A172 (cell line): ENCODE measurements at places on chromosomes 11 and 22. TPM values are rescaled to one million over a fixed set of nuclear protein-coding genes. Genes with fewer than 3 reads are reported as not detected.

Gene MGAT3
- 1.3 and 3.1 TPM in 2 replicates for total RNA-seq

DNA sequence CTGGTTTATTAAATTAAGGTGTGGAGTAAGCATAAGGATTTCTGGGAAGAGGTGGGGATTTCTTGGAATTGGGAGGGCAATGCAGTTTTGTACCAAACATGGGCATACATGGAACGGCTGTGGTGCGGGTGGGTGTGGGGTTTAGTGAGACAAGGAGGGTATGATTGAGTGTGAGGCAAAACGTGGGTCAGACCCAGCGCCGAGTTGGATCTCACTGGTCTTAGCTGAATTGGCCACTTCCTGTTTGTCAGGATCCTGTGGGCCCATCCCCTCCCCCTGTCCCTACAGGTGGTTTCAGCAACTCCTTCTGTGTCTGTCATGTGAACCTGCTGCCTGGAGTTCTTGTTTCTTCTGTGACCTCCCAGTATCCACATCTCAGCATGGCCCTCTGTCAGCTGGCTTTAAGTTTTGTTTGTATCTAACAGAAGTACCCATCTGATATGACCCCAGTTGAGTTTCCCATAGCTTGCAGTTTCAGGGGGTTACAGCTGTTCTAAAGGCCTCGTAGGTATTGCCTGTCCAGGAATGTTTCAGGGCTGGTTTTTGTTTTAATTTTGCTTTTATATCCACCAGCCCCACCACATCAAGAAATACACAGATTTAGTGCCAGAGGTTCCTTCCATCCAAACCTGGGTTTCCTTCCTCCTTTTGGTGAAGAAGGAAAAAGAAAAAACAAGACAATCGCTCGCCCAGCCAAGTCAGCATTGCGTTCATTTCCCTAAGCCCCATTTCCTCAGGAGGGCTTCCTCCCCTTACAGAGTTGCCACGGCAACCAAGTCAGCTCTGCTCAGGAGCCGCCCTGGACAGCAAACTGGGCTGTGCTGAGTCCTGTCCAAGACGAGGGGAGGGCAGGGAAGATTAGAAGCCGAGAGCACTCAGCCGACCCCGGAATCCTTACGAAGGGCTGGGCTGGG is 6.0 kb downstream of the APOL1 start:
- DNase-seq = no peak

- no peak for DNase-seq
Measured at GRCh38 chr11:22194907-22195306, 2.0 kb downstream of the ANO5 start.

GRCh38 chr11:63783925-63784592 is 15.5 kb upstream of the ZFTA start:
- DNase-seq = no peak

Gene RGL4
- not detected in 2 replicates for total RNA-seq

DNA sequence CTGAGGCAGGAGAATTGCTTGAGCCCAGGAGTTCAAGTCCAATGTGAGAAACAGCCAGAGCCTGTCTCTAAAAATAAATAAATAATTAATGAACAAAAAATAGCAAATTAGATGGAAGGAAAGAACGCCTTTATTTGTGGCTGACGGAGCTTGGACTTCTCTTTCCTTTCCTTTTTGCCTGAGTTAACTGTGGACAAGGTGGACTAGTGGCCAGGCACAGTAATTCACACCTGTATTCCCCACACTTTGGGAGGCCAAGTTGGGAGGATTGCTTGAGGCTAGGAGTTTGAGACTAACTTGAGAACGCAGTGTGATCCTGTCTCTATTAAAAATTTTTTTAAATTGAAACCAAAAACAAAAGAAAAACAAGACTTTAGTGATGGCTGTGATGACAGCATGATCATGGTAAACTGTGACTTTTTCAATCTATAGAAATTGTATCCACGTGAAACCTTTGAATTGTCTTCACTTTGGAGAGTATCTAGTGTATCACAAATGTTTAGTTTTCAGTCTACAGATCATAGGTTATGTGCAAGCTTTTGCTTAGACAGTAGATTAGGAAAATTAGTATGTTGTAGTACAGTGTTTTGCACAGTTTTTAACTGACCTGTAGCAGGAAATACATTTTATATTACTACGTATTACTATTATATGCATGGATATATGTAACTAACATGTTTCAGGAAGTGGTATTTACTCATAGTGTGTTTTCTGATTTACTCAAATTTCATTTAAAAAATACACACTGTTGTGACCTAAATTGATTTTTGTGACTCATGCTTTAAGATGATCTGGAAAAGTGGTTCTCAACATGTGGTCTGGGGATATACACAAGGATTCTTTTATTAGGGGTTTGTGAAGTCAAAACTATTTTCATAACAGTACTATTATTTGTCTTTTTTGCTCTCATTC is 42.1 kb downstream of the KDM2A start:
- DNase-seq = no peak

Gene DDTL
- 0.79 and 1.2 TPM in 2 replicates for total RNA-seq

- DNase-seq = no peak
Measured at GRCh38 chr11:68878022-68878421, 25.6 kb downstream of the MRPL21 start.

Gene TSPAN18
- total RNA-seq = not detected in 2 replicates

Gene NOX4
- total RNA-seq = not detected in 2 replicates

DNA sequence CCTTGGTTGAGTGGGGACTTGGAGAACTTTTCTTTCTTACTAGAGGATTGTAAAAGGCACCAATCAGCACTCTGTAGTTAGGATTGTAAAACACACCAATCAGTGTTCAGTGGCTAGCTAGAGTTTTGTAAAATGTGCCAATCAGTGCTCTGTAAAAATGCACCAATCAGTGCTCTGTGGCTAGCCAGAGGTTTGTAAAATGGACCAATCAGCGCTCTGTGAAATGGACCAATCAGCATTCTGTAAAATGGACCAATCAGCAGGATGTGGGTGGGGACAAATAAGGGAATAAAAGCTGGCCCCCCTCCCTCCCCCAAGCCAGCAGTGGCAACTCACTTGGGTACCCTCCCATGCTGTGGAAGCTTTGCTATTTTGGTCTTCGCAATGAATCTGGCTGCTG is 5.5 kb upstream of the DRG1 start:
- no peak for DNase-seq

Gene RAB39A
- 0.62 and 1.3 TPM in 2 replicates for total RNA-seq

Gene OR51G1
- not detected in 2 replicates for total RNA-seq

DNA sequence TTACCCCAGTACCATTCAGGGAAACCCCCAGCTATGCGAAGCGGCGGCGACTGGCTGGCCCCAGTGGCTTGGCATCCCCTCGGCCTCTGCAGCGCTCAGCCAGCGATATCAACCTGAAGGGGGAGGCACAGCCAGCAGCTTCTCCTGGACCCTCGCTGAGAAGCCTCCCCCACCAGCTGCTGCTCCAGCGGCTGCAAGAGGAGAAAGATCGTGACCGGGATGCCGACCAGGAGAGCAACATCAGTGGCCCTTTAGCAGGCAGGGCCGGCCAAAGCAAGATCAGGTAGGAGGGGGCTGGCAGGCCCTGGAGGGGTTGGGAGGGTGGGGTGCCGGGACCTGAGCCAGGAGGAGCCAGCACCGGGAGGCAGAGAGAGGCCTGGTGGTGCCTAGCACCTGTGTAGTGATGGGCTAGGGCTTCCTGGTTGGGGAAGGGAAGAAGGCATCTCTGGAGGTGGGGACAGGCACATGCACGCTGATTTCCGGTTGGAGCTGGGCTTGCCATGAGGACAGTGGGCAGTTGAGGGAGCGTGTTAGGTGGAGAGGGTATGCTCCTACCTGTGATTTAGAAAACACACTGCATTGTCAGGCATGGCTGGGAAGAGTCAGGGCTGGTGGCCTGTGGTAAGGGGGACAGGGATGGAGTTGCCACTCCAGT is 22.3 kb downstream of the SHANK3 start:
- DNase-seq = no peak

Gene RASGRP2
- 0.07 and 2.1 TPM in 2 replicates for total RNA-seq

Gene DKK3
- total RNA-seq = 439 and 474 TPM in 2 replicates

Gene MS4A6E
- not detected in 2 replicates for total RNA-seq

DNA sequence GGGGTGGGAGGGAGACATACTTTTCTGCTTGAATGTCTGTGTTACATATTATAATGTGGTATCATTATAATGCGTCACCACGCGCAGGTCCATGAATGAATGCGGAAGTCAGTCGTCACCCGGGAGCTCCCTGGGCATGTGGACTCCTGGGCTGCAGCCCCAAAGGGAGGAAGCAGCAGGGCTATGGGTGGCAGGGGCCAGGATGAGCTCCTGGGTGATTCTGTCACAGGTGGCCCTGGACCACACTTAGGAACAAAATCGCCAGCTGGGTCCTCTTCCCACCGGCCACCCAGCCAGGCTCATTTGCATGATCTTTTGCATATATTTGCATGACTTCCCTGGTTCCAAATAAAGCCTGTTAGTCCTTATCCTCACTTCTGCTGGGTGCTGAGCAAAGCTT is 51.2 kb downstream of the KCNJ4 start:
- DNase-seq = no peak
